Progenitor cell of endocrine pancreas (in vitro differentiated cells): ENCODE measurements at places on chromosomes 4 and X.
A peak's percentile ranks its signal among the peaks of the same experiment; 100 is the strongest.

GRCh38 chr4:67933038-67933437, 30.3 kb downstream of the TMPRSS11A start:
- DNase-seq = no peak

DNA sequence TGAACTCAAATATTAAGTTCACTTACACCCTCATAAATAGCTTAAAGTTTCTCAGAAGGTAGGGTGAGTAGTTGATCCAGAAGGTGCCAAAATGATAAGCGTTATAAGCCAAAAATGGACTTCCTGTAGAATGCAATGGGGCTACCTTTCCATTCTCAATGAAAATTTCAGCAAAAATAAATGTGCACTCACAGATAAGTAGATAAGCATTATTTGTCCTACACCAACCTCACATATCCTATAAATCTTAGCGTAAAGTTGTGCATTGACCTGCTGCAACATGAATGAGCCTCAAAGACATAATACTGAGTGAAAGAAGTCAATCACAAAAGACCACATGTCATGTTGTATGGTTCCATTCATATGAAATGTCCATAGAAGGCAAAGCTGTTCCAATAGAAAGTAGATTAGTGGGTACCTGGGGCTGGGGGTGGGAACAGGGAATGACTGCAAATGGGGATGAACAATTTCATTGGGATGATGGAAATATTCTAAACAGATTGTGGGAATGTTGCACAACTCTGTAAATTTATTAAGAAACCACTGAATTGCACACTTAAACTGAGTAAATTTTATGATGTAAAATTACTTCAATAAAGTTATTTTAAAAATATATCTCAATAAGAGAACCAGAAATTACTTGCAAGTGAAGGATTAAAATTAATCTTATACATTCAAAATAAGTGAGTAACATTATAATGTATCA, 100.9 kb downstream of the AMELX start:
- DNase-seq = no peak

DNA sequence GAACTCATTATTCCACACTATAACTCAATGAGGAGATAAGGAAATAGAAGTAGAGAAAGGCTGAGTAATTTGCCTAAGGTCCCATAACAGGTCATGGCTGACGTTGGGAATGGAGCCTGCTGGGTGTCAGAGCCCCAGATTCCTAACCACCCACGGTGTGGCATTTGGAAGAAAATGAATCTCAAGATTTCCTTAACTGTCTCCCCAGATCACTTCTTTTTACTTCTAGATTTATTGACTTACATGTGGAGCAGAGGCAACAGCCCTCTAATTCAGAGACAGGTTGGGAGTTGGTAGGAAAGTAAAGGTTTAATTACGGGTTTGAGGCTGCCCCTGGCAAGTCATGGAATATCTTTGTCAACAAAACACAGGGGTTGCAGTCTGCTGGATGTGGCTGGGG, 134.0 kb downstream of the ARHGAP10 start:
- no peak for DNase-seq

DNA sequence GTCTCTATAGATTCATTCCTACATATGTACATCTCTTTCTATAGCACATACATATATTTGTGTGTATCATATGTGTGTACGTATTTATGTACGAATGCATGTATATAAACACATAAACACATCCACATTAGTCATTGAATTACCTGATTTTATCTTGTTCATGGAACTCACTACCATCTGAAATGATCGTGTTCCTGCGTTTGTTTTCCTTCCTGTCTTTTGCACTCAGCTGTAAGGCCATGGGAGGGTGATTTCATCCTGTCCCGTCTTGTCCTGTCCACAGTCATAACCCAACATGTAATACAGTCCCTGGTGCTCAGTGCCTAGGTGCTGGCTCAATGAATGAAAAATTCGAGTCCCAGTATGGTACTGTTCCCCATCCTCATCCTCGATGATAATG, 191.8 kb upstream of the PSAPL1 start:
- DNase-seq = no peak

- no peak for DNase-seq
Observed at GRCh38 chr4:89101256-89102161, 9.8 kb upstream of the TIGD2 start.

- DNase-seq = no peak
Observed at GRCh38 chrX:96704629-96705028, 20.0 kb downstream of the DIAPH2 start.

DNA sequence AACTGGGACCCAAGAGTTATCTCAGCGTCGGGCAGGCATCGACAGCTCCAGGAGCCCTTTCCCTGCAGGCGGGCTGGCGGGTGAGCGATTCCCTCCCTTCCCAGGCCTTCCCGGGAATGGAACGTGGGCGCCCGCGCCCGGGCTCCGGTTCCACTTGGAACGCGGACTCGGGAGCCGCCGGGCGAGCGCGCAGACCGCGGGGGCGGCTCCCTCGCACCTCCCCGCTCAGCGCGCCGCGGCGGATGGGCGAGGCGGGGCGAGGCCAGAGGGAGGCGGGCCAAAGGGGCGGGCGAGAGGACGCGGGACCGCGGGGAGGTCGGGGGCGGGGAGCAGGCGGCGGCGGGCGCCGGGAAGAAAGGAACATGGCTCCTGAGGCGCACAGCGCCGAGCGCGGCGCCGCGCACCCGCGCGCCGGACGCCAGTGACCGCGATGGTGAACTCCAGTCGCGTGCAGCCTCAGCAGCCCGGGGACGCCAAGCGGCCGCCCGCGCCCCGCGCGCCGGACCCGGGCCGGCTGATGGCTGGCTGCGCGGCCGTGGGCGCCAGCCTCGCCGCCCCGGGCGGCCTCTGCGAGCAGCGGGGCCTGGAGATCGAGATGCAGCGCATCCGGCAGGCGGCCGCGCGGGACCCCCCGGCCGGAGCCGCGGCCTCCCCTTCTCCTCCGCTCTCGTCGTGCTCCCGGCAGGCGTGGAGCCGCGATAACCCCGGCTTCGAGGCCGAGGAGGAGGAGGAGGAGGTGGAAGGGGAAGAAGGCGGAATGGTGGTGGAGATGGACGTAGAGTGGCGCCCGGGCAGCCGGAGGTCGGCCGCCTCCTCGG, at the start of gene PKD2:
Gene PKD2 (plus strand): TSS at position 332 of the 818 bp plus-strand sequence. CDS start 99 bp downstream, at position 431.
- peak; percentile 55 for DNase-seq
